G401 (cell line): ENCODE measurements at places on chromosomes 2 and 18. TPM values are rescaled to one million over a fixed set of nuclear protein-coding genes. Genes with fewer than 3 reads are reported as not detected.

GRCh38 chr2:157684940-157685466, 56.3 kb upstream of the ACVR1C start:
- DNase-seq: no peak

DNA sequence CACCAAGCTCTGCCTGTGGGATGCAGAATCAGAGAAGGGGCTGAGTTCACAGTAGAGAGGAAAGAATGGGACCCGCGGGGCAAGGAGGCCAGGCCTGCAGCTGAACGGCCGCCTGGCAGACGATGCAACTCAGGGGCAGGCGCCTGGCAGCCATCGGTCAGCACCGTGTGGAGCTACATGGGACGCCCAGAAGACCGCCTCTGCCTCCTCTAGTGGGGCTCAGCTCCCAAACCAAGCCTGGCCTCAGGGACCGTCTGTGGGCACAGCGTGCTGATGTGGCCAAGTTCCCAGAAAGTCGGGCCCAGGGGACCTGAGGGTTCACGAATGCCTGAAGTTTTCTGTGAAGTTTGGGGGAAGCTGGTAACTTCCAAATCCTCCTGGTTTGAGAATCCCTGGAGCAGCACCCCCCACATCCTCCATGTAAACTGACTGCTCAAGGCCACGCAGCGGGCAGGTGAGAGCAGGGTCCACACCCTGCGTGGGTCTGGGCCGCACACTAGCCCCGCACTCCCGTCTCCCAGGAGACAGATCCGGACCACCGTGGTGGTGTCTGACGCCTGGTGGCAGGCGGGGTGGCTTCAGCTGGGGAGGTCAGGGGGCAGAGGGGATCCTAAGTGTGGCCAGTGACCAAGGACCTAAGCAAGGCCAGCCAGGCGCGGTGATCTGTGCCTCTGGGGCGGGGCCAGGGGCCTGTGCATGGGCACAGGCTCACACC, 14.6 kb downstream of the SNORC start:
- DNase-seq: no peak

GRCh38 chr2:191202881-191203397, 42.3 kb upstream of the MYO1B start:
- DNase-seq: no peak

DNA sequence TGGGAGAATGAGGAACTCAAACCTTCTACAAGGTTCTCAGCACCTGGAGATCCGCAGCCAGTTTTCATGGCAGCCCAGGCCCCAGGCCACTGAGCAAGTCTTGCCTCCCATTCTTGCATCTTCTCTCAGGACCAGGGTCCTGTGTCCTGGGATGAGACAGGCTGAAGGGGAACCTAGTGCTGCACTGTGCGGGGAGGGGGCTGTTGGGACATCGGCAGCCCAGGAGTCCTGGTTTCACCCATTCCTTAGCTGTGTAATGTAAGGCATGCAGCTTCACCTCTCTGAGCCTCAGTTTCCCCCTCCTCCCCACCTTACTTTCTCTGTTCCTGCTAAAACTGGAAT, 43.9 kb downstream of the TNS1 start:
- no peak for DNase-seq

DYNAP gene
- not detected in 2 replicates for total RNA-seq

DNA sequence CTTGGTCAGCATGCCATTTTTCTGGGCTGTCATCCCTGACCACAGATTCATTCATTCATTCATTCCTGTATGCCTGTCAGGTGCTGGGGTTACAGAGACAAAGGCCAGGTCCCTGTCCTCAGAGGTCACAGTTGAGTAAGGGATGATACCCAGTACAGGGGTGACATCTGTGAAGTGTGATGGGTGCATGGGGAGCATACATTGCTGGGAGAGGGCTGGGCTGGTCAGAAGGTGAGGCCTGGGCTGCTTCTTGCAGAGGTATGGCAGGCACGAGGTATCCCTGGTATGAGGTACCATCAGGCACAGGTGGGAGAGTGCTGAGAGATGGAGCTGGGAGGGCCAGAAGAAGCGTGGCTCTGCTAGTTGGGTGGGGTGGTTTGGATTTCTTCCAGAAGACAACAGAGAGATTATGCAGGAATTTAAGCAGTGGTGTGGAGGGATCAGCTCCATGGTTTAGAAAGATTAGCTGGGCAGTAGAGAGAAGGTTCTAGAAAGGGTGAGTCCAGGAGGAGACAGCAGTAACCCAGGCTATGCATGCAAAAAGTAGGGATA, 181.9 kb upstream of the HAAO start:
- DNase-seq: no peak

MBP gene
- 1.3 and 3.4 TPM in 2 replicates for total RNA-seq

UPP2 gene
- not detected in 2 replicates for total RNA-seq

DNA sequence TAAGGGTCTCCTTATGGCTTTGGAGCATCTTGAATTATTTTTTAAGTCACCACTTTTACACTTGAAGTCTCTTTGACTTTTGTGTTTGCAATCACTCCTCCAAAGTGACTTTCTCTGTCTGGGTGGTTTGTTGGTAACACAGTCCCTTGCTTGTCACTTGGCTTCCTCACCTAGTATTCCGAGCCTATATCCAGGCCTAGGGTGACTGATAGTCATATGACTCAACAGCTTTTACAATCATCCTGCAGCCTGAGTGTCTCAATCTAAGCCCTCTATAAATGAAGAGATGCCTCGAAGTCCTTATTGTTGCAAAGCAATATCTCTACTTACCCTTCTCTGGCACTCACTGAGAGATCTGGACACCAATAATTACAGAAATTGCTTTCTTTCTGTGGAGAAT, 53.9 kb upstream of the SETBP1 start:
- DNase-seq: no peak
